ENCODE measurements at places on chromosomes 13 and 19.

DNA sequence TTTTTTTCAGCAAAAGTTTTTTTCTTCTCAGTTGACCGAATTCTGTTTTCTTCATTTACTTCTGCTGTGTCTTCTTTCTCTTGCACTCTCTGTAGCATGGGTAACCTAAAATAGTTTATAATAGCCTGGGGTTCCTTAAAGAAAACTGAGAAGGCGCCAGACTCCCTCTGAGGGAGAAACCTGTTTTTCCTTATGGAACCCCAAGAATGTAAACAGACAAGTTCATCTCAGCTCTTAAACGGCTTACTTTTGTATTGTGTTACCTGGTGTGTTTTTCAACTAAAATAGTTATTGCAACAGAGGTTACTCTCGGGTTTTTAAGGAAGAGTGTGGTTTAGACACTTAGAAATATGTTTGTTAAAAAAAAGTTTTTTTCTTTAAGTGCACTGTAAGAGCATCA is 23.8 kb upstream of the TM9SF2 start:
- no peak for DNase-seq

GRCh38 chr13:41751277-41751676 is 209.6 kb downstream of the VWA8 start:
- no peak for DNase-seq

DNA sequence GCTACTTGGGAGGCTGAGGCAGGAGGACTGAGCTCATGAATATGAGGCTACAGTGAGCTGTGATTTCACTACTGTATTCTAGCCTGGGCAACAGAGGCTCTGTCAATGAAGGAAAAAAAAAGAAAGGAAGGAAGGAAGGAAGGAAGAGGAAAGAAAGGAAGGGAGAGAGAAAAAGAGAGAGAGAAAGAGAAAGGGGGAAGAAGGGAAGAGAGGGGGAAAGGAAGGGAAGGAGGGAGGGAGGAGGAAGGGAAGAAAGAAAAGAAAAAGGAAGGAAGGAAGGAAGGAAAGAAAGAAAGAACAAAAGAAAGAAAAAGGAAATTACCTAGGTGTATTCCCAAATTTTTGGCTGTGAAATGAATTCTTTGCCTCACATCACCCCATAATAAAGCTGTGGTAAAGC is 7.2 kb upstream of the RFX2 start:
- no peak for DNase-seq

DNA sequence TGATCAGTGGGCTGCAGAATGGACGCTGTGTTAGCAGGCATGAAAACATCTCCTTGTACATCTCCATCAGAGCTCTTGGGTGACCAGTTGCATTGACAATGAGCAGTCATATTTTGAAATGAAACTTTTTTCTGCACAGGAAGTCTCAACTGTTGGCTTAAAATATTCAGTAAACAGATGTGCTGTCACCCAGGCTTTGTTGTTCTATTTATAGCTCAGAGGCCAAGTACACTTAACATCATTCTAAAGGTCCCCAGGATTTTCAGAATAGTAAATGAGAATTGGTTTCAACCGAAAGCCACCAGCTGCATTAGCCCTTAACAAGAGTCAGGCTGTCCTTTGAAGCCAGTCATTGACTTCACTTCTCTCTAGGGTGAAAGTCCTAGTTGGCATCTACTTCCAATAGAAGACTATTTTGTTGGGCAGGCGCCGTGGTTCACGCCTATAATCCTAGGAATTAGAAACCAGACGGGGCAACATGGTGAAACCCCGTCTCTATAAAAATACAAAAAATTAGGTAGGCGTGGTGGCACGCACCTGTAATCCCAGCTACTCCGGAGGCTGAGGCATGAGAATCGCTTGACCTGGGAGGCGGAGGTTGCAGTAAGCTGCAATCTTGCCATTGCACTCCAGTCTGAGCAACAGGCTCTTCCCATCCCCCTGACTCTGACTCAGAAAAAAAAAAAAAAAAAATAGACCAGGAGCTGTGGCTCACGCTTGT is 7.9 kb upstream of the PDE4A start:
- no peak for DNase-seq

GRCh38 chr13:40074338-40074737 is 418.9 kb downstream of the COG6 start:
- DNase-seq: no peak

- no peak for DNase-seq
Observed at GRCh38 chr13:72657379-72657778, 70.0 kb downstream of the MZT1 start.

All from activated naive CD8-positive, alpha-beta T cell treated with anti-CD3 and anti-CD28 coated beads, Interleukin-2, amount 50 U/mL, for 16 hours (primary cell).